ENCODE measurements at places on chromosomes 7 and 10.

DNA sequence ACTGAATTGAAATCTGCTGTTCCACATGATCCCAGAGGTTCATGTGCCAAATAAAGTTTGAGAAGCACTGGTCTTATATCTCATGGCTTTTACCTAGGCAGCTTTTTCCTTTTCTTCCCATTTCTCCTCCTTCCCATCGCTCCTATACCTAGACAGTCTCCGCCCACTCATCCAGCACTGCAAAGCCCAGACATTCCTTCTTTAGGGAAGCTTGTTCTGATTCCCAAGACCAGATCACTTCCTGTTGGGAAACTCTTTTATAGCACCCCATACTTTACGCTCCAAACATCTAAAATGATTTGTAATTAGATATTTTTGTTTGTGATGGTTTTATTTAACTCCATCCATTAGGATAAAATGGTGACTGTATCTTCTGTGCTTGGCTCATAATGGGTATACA is 75.9 kb downstream of the BMPER start:
- no peak for DNase-seq

DNA sequence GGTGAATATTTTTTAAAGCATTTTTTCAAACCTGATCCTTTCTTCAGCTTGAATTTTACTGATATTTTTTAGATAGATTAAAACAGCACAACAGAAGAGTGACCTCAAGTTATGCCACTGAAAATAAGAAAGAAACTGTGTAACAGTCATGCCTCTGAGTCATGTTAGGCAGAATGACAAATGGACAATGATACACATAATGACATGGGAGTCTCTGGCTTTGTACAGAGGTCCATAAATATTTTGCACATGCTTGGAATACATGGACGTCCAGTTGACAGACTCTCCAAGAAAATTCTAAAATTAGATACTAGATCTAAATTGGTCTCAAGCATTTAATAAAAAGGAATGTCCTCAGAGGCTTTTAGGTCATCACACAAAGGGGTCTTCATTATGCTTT is 21.9 kb upstream of the SEMA3A start:
- DNase-seq = no peak

DNA sequence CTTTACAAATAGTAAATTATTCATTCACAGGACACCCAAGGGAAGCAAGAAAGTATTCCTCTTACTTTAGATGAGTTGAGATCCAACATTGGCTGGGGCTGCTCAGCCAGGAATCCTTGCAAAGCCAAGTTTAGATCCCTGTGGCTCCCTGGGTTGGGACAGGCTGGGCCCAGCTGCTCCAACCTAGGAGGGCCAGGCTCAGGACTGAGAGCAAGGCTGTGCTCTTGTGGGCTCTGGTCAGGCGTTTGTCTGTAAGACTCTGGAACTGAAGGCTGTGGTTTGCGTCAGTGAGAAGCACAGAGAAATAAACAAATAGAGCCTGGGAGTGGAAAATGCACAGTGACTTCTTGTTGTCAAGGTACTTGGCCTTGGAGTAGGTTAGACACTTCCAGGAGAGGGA is 53.2 kb upstream of the TMEM273 start:
- DNase-seq = no peak

- DNase-seq = no peak
Measured at GRCh38 chr7:51278797-51279196, 37.8 kb downstream of the COBL start.

- DNase-seq = no peak
Measured at GRCh38 chr10:8894148-8894547, 839.7 kb downstream of the GATA3 start.

DNA sequence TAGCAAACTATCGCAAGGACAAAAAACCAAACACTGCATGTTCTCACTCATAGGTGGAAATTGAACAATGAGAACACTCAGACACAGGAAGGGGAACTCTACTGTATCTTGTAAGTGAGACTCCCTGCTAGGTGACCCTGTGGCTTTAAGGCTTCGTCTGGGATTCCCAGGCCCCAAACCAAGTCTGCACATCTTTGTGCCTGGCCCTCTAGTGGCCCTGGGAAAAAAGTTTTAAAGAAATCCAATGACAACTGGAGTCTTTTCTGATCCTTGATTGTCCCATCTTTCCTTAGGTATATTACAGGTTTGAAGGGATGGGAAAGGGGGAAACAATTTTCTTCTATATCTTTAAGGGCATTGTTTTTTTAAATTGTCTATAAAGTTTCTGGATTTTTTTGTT is 10.6 kb upstream of the LIPM start:
- peak; percentile 32 for DNase-seq

- peak; percentile 19 for DNase-seq
Measured at GRCh38 chr7:103879411-103879810, 110.0 kb downstream of the RELN start.

GRCh38 chr10:80204677-80205476 is 460 bp downstream of the ANXA11 start:
- peak; percentile 56 for DNase-seq

DNA sequence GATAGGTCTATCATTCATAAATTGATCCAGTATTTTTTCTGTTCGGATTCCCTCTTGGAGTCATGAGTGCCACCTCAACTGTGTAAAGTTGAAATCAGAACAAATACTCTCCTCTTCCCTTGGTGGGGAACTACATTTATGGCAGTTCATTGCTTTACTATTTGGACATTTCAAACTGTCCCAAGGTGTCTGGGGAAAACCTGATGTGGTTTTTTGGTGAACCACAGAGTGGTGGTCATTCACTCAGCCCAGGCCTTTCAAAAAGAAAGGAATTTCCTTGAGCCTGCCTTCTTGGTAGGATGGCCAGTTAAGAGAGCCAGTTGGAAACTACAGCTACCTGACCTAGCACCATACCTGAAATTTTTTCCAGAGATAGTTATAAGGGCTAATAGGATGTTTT is 59.0 kb downstream of the ABCB1 start:
- DNase-seq = no peak

- DNase-seq = no peak
Measured at GRCh38 chr10:23613900-23614299, 175.0 kb downstream of the OTUD1 start.

GRCh38 chr10:86264481-86265231 is 101.9 kb downstream of the GRID1 start:
- DNase-seq = no peak

- no peak for DNase-seq
Measured at GRCh38 chr10:78389419-78389818, 355.8 kb downstream of the RPS24 start.

DNA sequence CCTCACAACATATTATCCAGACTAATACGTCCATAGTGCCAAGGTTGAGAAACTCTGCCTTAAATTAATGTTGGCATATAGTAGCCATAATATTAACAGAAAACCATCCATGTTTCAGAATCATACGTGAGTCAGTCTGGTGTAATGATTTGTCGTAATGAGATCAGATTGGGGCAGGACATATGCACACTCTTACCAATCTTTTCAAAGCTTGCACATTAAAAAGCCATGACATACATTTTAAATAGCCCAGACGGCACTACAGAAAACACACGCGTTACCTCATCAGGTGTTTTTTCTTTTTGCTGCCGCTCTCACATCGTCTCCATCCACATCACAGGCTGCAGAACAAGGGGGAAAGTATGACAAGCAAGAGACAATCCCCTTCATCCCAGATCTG is 211.6 kb downstream of the NEBL start:
- DNase-seq = no peak

DNA sequence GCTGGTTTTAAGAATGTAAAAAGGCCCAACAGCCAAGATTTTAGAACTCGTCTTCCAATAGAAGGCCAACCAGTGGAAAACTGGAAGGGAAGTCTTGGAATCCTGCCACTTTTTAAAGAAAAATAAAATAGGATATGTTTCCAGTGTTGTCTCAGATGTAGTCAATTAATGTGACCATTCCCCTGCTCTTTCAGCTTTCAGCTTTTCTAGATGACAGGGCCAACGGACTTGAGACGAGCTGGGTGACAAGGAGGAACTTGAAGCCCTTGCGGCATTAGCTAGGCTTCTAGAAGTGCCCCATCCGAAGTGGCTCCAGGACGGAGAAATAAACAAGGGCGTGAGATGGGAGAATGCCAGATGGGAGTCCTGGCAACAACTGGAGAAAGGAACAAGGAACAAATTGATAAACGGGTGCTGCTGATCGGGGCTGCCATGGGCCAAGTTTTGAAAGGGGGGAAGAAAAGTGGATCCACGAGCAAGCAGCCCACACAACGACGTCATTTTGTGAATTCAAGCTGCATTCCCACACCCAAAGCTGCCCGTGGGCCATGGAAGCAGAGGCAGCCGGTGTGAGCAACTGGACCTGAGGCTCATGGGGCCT is 42.3 kb downstream of the CTBP2 start:
- peak; percentile 27 for DNase-seq

- no peak for DNase-seq
Measured at GRCh38 chr10:13193637-13194036, 32.3 kb downstream of the MCM10 start.

GRCh38 chr7:20314198-20314597 is 16.5 kb upstream of the ITGB8 start:
- no peak for DNase-seq

DNA sequence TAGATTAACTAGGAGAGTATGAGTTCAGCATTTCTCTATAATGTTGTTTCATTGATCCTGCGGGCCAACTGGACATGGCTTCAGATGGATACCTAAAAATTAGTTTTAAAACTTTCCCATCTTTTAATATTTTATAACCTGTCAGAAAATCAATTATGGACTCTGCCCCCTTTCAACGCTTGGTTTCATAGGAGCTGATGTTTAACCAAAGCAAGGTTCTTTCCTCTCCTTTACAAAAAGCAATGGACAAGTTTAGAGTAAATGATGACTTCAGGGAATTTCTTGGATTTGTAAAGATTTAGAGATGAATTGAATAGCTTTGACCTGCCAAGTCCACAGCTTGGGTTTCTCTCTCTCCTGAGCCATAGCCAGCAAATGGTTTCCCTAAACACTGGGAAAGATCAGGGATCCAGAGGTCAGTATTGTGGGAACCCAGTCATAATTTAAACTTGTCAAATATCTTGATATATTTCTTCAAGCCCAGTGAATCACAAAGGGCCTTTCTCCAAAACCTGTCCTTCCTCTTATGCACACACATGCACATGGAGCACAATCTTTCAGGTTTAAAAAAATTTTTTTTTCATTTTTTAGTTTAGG is 177.1 kb downstream of the EVX1 start:
- DNase-seq = no peak

- no peak for DNase-seq
Measured at GRCh38 chr7:157559596-157560257, 222.9 kb downstream of the DNAJB6 start.

DNA sequence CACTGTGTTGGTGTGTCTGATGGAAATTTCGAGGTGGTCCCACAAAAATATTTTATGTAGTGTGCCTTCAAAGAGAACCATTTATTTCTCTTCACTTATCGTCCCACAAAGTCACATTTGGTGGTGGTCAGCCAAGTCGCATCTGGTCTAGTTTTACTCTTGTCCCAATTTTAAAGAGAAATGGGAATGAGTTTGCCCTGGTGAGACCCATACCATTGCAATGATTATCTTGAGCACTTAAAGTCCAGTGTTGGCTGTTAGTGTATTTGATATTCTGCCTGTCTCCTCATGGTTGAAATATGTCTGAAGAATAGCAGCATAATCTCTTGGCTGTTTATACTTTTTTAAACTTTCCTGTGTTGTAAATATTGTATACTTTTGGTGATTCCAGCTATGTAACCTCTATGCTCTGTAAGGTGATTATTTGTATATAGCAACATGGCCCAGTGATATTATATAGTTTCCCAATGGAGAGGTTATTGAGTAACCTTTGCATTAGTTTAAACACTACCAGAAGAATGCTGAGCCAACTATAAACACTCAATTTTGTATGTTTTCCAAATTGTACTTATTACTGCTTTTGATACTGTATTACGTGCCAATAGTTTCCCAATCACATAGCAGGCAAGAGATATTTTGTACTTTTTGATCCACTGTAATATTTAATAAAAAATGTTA is 172.2 kb downstream of the RTKN2 start:
- DNase-seq = no peak

DNA sequence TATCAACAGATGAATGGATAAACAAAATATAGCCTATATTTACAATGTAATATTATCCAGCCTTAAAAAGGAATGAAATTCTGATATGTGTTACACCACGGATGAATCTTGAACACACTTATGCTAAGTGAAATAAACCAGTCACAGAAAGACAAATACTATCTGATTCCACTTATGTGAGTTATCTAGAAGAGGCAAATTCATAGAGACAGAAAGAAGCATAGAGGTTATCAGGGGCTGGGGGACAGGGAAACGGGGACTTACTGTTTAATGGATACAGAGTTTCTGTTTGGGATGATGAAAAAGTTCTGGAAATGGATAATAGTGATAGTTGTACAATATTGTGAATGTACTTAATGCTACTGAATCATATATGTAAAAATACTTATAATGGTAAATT is 329.9 kb downstream of the LRMDA start:
- DNase-seq = no peak

DNA sequence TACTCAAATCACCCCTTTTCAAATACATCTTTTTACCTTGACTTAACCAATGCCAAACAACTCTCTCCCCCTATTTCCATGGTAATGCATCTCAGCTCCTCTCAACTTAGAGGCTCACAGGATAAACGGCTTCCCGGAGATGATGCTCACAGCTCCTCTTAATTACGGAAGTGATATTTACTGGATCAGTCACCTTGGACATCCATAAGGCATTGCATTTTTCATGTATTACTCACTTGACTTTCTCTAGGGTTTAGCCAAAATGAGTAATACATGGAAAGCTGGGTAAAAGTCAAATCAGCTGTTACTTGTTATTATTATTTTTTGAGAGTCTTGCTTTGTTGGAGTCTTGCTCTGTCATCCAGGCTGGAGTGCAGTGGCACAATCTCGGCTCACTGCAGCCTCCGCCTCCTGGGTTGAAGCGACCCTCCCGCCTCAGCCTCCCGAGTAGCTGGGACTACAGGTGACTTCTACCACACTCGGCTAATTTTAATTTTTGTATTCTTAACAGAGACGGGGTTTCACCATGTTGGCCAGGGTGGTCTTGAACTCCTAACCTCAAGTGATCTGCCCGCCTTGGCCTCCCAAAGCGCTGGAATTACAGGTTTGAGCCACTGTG is 73.3 kb upstream of the RHEB start:
- no peak for DNase-seq

All from cardiac muscle cell (in vitro differentiated cells and primary cell).